ENCODE measurements at places on chromosomes 2 and 18. TPM values are rescaled to one million over a fixed set of nuclear protein-coding genes. Genes with fewer than 3 reads are reported as not detected.
A peak's percentile ranks its signal among the peaks of the same experiment; 100 is the strongest.

GRCh38 chr2:111898703-111899514 is 502 bp downstream of the MERTK start:
- DNase-seq = no peak

Gene UGT1A6
- not detected for total RNA-seq

DNA sequence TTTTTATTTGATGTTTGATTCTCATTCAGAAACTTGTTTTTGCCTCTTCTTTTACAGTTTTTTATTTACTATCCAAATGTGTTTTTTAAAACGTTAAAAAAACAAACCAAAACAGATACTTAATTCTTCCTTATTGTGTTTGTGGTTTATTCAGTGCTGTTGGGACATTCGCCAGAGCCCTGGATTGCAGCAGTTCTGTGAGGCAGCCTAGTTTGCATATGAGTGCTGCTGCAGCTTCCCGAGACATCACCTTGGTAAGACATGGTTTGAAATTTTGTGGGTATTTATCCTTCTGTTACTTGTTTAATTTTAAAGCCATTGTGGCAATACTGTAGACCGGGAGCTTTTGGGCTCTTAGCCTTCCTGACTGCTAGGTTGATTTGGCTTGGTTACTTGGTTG is 91.2 kb downstream of the MTA3 start:
- DNase-seq = no peak

DNA sequence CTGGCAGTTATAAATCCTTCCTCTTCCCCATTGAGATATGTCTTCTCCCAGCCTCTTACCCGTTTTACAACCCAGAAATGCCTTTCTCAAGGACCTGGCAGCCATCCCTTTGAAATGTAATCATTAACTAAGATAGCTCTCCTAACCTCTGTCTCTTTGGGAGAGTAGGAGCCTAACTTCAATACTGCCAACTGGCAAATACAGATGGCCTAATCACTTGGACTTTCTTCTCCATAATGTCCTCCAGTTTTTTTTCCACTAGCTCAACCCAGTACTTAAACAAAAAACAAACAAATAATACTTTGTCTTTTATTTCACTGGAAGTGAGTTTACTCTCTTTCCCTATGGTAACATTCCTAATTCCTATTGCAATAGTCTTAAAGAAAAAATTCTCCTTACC is 1391.1 kb downstream of the SUCLG1 start:
- no peak for DNase-seq

DNA sequence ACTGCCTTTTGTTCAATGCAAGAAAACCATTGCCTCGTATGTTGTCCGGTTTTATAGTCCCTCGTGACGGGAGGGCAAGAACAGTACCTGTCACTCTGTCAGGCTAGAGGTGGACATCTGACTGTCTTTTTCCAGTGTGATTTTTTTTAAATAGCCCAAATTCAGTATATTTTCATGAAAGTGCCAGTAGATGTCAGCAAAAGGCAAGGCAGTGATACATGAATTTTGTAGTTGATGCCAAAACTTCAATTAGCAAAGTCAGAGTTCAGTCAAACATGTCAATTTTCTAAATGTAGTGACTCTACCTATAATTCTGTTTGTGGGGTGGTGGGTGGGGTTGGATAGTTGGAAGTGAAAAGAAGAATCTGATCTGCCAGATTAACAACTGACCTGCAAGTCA is 296.0 kb upstream of the MC4R start:
- peak; percentile 4 for DNase-seq

Data from SK-MEL-5 (cell line).